Bronchial epithelial cell (primary cell): ENCODE measurements at places on chromosomes 4 and X.

DNA sequence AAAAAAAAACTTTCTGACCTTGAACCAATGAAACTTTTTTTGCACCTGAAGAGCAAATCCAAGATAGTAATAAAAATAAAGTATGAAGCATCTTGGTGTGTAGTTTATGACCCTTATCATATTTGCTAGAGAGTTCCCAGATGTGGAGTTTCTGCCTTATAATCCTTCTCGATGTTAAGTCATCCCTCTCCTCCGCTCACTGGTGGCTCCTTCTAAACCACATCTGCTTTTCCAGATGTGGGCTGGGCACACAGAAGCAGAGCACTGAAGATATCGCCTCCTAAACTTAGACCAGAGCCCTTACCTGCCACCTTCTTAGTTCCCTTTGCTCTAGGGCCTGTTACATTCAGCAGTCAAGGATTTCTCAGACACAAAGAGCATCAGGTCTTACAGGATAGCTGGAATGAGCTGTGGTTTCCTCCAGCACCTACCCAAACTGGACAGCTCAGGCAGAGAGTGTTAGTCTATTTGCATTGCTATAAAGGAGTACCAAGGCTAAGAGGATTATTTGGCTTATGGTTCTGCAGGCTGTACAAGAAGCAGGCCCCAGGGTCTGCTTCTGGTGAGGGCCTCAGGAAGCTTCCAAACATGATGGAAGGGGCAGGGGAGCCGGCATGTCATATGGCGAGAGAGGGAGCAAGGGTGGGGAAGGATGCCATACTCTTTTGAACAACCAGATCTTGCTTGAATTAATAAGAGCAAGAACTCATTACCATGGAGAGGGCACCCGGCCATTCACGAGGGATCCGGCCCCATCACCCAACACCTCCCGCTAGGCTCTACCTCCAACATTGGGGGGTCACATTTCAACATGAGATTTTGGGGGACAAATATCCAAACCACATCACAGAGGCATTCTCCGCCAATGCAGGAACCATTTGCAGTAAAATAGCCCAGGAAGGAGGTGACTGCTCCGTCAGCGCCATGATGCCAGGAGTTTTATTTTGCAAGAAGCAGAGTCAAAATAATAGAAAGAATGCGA is 75.6 kb upstream of the HELT start:
- DNase-seq, result no peak

DNA sequence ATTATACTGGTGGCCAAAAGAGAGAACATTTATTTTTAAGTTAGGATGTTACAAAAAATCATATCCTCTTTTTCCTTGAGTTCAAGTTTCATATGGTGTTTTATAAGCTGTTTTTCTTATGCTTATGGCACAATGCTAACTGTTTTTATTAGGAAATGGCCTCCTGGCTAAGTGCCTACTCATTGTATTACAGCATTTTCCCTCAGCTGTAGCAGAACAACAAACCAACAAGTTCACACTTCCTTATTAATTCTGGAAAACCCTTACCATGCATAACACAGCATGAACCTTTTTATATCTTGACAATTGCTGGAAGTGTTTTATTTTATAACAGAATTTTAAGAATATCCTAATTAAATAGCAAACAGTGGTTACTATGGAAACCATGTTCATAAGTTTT is 165.8 kb downstream of the GASK1B start:
- no peak for DNase-seq

GRCh38 chr4:158801066-158801465 is 32.2 kb downstream of the FNIP2 start:
- no peak for DNase-seq

DNA sequence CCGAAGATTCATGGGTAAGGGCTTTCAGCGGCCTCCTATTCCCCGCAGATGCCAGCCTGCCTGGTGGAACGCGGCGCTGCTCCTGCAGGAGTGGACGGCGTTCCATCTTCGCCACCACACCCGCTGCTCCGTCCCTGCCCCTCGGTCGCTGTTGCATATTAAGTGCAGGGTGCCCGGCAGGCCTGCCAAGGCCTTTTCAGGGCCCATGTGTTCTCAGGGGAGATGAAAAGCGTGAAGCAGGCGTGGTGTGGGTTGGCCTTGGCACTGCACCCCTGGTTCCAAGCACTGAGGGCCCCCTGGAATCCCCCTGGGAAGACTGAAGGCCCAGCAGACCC is 52.0 kb downstream of the SORCS2 start:
- DNase-seq, result no peak

- no peak for DNase-seq
These were observed 73.9 kb downstream of the CXXC4 start for GRCh38 chr4:104420766-104421165.

- peak; percentile 98 for DNase-seq
These were observed 694.4 kb upstream of the POU3F4 start for GRCh38 chrX:82813671-82814078.

DNA sequence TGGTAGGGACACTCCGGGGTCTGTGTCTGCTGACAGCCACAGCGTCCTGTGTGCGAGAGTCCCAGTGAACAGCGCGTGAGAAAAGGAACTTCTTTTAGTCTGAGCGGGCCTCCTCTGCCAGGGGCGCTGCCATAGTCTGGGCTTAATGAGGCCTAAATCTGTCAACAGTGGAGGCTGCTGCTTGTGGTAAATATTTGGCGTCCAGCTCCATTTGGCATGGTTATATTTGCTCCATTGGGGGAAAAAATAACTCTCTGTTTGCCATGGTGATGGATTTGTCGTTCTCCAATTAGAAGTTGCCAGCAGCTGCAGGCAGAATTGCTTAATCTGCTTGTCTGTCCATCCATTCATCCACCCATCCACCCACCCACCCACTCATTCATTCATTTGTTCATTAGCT is 71.4 kb upstream of the PSAPL1 start:
- no peak for DNase-seq

DNA sequence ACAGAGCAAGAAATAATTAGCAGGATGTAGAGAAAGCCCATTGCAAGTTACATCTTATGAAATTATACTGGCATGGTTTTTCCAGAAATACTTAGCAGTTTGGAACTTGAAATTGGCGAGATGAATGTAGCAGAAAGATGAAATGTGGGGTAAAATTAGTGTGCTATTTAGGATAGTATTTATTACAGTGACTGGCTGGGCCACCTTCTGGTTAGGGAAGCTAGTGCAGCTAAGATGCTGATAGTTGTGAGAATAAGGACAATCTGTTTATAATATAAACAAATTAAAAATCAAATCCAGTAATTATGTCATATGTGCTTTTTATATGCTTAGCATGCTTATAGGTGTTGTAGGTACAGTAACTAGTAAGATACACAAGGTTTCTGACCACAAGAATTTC is 74.8 kb downstream of the IL15 start:
- DNase-seq, result peak; percentile 22

DNA sequence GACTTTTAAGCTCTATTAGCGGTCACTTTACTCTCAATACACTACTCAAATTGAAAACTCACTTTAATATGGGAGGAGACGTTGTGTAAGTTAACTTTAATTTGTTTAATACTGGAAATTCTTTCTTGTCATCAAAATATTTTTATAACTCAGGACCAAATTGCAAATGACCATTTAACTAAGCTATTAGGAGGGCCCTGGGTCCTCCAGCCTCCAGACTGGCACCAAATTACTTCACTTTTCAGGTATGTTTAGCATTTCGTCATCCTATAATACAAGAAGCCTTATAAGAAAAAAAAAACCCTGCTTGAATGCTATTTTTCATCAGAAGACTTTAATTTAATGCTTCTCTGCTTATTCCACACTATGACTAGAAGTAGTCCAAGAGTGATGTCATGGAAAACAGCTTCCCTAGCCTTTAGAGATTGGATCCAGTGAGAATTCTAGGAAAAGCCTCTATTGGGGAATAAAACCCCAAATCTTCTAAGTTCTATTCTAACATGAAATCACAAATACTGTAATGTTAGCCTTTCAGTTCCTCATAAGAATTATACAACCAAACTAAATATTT is 6.6 kb downstream of the KLHL15 start:
- peak; percentile 4 for DNase-seq

GRCh38 chr4:147865926-147866325 is 134.0 kb downstream of the ARHGAP10 start:
- peak; percentile 22 for DNase-seq

DNA sequence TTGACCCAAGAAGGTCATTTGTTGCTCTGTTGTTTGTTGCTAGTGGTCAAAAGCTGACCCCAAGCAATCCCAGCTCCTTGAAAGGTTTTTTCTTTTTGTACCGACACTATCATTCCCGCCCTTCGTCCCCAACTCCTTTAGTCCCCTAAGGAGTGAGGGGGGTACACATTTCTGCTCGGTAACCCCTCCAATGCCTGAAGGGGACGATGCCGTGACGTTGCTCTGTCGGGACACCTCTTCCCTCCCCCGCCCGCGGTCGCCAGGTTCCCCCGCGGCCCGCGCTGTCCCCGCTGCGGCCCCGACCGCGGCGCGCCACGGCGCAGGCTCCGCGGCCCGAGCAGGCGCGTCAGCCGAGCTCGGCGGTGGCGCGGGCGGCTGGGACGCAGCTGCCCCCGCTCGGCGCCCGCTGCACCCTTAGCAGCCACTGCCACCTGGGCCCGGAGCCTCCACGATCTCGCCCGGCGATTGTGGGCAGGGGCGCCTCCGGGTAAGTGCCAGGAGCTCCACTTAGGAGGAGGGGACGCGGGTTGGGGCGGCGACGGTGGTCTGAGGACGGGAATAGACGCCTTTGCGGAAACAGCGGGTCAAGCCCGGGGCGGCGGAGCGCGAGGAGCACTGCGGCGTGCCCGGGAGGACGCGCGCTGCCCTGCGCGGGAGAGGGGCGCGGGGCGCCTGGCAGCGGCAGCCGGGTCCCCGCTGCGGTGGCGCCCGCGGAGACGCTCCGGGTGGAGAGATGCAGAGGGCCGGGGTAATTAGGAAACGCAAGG is at the start of gene GLRB:
TSS of gene GLRB (plus strand) at position 340 of the 767 bp plus-strand sequence. CDS start 1,875 bp downstream, outside the sequence.
- no peak for DNase-seq
